ENCODE measurements at places on chromosomes 3 and 15.

- no peak for DNase-seq
These were observed 9.9 kb upstream of the KLHL25 start for GRCh38 chr15:85804481-85805170.

GRCh38 chr3:2274526-2274925 is 175.9 kb downstream of the CNTN4 start:
- DNase-seq: no peak

DNA sequence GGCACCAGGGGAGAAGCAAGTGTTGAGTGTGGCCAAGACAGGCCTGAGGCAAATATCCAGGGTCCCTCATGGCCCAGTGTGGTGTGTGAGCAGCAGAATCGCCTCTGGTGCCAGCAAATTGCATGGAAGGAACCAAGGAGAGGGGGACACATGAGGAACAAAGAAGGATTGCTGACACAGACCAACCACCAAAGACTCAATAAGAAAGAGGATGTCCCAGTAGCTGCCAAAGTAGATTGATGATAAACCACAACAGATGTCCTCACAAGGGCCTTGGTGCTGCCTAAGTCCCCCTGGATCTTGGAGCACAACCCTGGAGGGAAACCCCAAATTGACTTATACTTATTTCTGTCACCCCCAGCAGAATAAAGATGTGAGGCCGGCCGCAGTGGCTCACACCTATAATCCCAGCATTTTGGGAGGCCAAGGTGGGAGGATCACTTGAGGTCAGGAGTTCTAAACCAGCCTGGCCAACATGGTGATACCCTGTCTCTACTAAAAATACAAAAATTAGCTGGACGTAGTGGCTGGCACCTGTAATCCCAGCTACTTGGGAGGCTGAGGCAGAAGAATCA is 10.6 kb downstream of the SRGAP3 start:
- no peak for DNase-seq

GRCh38 chr3:160152638-160153037 is 72.6 kb upstream of the C3orf80 start:
- no peak for DNase-seq

DNA sequence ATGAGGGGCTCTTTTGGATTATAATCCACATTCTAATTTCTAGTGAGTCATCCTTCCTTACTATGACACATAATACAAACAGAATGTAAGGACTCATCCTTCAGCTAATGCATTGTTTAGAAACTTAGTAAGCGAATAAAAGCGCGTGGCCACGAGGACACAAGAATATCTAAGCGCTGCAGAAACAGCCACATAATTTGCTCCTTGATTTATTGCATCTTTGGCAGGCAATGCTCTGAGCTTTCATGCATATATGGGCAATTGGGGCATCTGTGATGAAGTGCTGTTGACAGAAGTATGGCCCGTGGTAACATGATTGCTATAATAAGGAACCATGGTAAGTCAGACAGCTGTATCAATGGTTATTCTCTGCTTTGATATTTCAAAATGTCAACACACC is 191.3 kb upstream of the ZNF385D start:
- no peak for DNase-seq

- DNase-seq: peak; percentile 22
These were observed 33.1 kb upstream of the SEMA3F start for GRCh38 chr3:50122071-50122470.

DNA sequence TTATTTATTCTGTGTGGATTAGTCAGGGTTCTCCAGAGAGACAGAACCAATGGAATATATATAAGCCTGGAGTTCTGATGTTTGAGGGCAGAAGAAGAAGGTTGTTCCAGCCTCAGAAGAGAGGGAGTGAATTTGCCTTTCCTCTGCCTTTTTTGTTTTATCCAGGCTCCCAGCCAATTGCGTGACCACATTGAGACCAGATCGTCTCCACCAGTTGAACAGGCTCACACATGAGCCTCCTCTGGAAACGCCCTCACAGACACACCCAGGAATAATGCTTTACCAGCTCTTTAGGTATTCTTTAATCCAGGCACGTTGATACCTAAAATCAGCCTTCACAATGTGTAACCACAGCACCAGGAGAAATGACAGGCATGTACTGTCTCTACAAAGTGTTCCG is 923.1 kb downstream of the TBL1XR1 start:
- DNase-seq: no peak

- DNase-seq: no peak
These were observed 18.6 kb upstream of the TRPC1 start for GRCh38 chr3:142705198-142705597.

- peak; percentile 67 for DNase-seq
These were observed 556 bp downstream of the CRYBG3 start for GRCh38 chr3:97822359-97822775.

DNA sequence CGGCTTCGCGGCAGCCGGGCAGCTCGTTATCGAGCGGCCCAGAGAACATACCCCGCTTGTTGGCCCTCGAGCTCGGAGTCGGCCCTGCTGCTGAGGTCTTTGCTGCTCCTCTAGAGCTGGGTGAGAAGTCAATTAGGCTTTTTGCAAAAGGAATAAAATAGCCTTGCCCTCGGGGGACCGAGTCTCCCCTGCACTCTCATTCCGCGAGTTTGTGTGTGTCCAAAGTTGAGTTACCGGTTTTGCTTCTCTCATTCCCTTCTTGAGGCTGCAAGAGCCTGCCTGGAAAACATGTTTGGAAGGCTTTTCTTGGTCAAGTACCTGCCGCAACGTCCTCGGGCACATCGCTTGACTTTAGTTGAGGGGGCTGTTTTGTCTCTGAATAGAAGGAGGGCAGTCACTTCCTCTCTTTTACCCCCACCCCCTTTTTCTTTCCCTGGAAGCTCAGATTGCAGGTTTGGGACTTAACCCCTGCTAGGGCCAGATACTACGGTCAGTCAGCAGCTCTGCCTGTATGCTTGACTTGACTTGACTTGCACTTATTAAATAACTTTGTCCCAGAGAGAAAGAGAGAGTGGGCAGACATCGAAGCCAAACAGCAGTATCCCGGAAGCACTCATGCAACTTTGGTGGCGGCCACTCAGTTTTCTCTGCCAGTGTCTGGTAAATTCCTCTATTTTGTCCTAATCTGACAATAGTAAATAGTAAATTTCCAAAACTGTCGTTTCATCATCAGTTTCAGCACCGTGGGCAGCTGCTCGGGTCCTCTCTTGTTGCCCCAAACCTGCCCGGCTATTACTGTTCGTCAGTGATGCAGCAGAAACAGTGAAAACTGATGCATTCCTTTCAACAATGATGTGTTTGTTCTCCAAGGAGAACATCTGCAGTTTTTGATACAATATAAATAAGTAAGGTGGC is 609 bp downstream of the RNF13 start:
- DNase-seq: no peak

DNA sequence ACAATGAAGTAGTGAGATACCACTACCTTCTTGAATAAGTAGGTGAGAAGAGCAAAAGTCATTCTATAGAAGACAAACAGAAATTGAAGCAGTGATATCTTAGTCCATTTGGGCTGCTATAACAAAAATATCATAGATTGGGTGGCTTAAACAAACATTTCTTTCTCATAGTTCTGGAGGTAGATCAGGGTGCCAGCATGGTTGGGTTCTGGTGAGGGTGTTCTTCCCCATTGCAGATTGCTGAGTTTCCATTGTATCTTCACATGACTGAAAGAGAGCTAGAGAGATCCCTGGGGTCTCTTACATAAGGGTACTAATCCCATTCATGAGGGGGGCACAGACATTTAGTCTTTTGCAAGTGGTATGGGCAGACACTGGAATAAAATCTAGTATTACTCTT is 32.9 kb upstream of the IFT57 start:
- DNase-seq: no peak

GRCh38 chr3:171320750-171321558 is 139.3 kb downstream of the TNIK start:
- DNase-seq: no peak

GRCh38 chr15:98518823-98519561 is 129.3 kb upstream of the IGF1R start:
- DNase-seq: no peak

GRCh38 chr3:138329984-138330293 is 288 bp upstream of the NME9 start:
- no peak for DNase-seq

DNA sequence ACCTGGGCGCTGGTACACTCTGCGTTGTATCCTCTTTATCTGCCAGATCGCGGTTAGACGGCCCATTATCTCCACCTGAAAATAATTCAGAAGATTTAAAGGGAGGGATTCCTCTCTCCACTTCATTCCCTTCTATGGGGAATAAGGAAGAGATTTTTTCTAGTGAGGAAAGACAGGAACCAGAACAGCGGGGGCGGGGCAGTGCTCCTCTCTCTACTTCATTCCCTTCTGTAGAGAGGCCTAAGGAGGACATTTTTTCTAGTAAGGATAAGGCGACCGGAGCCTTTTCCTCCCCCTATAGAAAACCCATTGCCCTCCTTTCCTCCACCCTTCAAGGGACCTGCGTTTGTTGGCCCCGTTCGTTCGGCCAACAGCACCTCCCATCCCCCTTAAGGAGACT is 8.3 kb upstream of the LIPH start:
- no peak for DNase-seq

GRCh38 chr15:43648649-43649429 is at the start of gene CATSPER2:
CATSPER2 (minus strand) TSS chr15:43648844; CDS start chr15:43648061, 783 bp downstream.
- DNase-seq: no peak
